Bronchial epithelial cell (primary cell): ENCODE measurements at places on chromosomes 16 and 17. TPM values are rescaled to one million over a fixed set of nuclear protein-coding genes. Genes with fewer than 3 reads are reported as not detected.

SULT1A3 gene
- 0.26 and 3.3 TPM in 2 replicates for total RNA-seq

CARD14 gene
- total RNA-seq: 1.6 and 8.7 TPM in 2 replicates

EME1 gene
- 0.13 and 0.53 TPM in 2 replicates for total RNA-seq

PRCD gene
- total RNA-seq: 0.13 TPM in 1 of 2 replicates, not detected in the other

CCL17 gene
- not detected in 2 replicates for total RNA-seq

KRTAP1-1 gene
- total RNA-seq: not detected in 2 replicates

FOXN1 gene
- 0.38 TPM in 1 of 2 replicates, not detected in the other for total RNA-seq

CMIP gene
- 21.1 and 22.3 TPM in 2 replicates for total RNA-seq

SOX8 gene
- total RNA-seq: under 0.01 TPM in 2 replicates

HS3ST6 gene
- total RNA-seq: 2.2 TPM in 1 of 2 replicates, not detected in the other

RAPGEFL1 gene
- 11.1 and 30.0 TPM in 2 replicates for total RNA-seq

KRT24 gene
- 1.6 and 9.1 TPM in 2 replicates for total RNA-seq

GNAO1 gene
- total RNA-seq: under 0.01 TPM in 1 of 2 replicates, not detected in the other

CENPV gene
- total RNA-seq: 5.1 and 17.4 TPM in 2 replicates

IKZF3 gene
- total RNA-seq: under 0.01 TPM in 1 of 2 replicates, not detected in the other

CEMP1 gene
- 0.26 TPM in 1 of 2 replicates, not detected in the other for total RNA-seq

MEFV gene
- not detected in 2 replicates for total RNA-seq

NPIPB6 gene
- total RNA-seq: 0.79 and 1.9 TPM in 2 replicates

RETREG3 gene
- total RNA-seq: 66.1 and 69.3 TPM in 2 replicates

KRT16 gene
- total RNA-seq: 1,390 and 10,131 TPM in 2 replicates

IGFBP4 gene
- 17.3 and 21.9 TPM in 2 replicates for total RNA-seq

RASD1 gene
- total RNA-seq: 0.26 and 0.38 TPM in 2 replicates
